ENCODE measurements at places on chromosomes 1 and 21.

DNA sequence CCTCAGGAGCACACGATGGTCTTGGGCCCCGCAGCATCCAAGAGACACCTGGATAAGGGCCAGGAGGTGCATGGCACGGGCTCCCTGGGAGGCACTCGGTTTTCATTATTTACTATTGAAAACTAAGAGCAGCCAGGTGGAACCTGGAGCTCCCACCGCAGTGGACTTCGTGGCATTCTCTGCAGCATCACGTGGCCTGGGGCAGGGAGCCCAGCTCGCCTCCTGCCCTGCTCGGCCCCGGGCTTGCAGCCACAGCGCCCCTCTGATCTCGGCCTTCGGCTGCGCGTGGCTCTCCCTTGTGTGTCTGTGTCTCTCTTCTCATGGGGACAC is 121.6 kb downstream of the SIK1 start:
- no peak for DNase-seq

DNA sequence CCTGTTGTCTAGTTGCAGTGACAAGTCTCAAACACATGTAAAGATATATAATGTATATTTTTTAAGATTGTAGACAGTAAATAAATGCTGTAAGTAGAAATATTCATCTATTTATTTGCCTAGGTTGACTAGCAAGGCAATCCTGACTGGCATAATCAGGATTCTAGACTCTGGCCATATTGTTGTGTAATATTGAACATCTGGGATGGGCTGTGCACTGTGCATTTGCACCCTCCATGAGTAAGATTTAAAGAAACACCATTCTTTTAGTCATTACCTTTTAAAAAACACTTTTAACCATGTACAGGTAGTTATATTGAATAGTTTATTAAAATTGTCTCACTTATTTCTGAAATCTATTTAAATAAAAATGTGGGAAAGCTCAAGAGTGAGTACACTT is 32.4 kb downstream of the RASAL2 start:
- DNase-seq: no peak

- no peak for DNase-seq
These were observed 55.2 kb downstream of the COLGALT2 start for GRCh38 chr1:183982172-183982963.

DNA sequence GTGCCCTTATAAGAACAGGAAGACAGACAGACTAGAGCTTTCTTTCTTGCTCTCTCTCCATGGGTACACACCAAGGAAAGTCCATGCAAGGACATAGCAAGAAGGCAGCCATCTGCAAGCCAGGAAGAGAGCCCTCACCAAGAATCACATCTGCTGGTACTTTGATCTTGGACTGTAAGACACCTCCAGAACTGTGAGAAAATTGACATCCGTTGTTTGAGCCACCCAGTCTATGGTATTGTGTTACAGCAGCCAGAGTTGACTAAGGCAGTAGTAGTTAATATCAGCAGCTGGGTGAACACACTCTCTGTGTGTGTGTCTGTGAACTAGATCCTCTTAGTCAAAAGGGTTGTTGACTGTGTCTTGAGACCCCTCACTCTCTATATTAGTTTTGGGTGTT is 53.8 kb upstream of the PPP2R5A start:
- DNase-seq: no peak

DNA sequence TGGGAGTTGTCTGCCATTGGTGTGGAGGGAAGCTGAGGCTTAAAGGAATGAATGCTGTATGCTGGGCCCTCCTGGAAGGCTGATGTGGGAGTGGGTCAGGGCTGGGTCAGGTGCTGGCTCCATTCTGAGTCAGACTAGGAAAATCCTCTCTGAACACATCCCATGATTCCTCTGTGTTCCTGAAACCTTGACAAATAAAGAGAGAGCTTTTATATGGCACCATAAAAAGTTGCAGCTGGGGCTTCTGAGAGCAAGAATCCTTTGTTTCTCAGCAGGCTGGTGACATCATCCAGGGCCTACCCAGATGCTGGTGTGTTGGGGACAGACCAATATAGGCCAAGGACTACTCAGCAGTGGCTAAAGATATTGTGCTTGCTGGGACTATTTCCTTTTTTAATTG is 27.8 kb upstream of the NFASC start:
- no peak for DNase-seq

- no peak for DNase-seq
These were observed 127.9 kb upstream of the DUSP10 start for GRCh38 chr1:221869779-221870178.

GRCh38 chr1:30763651-30764248 is 6.2 kb upstream of the LAPTM5 start:
- no peak for DNase-seq

GRCh38 chr21:39756285-39756684 is 11.3 kb downstream of the IGSF5 start:
- DNase-seq: no peak

GRCh38 chr1:89721351-89721750 is 88.4 kb downstream of the LRRC8C start:
- DNase-seq: peak; percentile 43

DNA sequence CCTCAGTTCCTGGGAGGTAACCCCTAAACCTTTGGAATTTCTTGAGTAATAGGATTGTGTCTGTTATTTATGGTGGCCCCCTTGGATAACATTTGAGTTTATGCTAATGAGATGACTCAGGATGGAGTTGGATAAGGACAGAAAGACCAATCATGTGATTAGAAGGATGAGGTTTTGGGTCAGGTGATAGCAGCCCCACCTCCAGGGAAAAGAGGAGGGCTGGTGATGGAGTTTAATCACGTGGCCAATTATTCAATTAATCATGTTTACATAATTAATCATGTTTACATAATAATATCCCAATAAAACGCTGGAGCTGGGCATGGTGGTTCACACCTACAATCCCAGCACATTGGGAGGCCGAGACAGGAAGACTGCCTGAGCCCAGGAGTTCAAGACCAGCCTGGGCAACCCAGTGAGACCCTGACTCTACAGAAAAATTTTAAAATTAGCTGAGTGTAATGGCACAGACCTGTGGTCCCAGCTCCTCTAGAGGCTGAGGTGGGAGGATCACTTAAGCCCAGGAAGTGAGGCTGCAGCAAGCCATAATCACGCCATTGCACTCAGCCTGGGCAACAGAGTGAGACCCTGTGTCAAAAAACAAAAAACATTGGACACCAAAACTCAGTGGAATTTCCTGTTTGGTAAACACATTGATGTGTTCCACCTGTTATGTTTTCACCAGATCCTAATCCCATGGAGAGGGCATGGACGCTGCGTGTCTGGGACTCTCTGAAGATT is 73.3 kb downstream of the NUP210L start:
- DNase-seq: no peak
